Fibroblast of mammary gland (primary cell): ENCODE measurements at places on chromosomes 7 and 10.
A peak's percentile ranks its signal among the peaks of the same experiment; 100 is the strongest.

- DNase-seq, result no peak
These were observed 17.2 kb downstream of the VSTM2A start for GRCh38 chr7:54559401-54559800.

DNA sequence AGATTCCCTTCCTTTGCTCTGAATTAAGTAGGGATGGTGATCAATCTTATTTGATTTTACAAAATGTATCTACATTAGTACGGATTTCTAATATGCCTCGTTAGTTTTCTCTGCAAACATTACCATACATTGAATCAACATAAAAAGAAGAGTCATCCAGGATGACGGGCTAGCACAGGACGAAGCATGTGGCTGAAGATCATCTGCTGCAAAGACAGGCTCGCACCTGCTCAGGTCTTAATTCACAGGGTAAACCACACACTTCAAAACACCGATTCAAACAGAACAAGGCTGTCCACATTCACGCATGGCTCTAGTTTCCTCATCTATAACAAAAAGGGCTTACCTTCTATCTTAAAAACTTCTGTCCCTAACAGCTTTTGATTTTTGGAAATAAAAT, 323.0 kb downstream of the PARD3 start:
- DNase-seq, result no peak

GRCh38 chr10:124737221-124737620, 7.0 kb downstream of the FAM53B start:
- no peak for DNase-seq

GRCh38 chr10:74949843-74950765, 123.7 kb downstream of the KAT6B start:
- no peak for DNase-seq

GRCh38 chr10:77513781-77514331, 123.8 kb downstream of the KCNMA1 start:
- peak; percentile 80 for DNase-seq

DNA sequence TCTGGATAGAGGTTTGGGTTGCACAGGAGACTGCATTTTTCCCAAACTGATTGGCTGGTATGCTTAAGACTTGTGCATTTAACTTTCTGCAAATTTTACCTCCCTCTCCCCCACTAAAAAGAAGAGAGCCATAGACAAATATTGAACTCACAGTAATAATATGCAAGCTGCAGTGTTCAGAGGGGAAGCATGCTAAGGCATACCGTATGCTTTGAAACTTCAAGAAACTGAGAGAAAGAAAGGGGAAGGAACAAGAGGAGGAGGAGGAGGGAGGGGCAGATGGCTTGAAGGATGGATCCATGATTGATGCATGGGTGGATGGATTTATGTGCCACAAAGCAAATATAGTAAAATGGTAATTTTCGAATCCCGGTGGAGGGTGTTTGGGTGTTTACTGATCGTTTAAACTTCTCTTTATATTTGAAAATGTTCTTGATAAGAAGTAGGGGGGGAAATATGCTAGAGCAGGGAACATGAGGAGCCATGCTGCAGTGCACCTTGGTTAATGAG, 7.8 kb upstream of the KLF6 start:
- DNase-seq, result no peak

DNA sequence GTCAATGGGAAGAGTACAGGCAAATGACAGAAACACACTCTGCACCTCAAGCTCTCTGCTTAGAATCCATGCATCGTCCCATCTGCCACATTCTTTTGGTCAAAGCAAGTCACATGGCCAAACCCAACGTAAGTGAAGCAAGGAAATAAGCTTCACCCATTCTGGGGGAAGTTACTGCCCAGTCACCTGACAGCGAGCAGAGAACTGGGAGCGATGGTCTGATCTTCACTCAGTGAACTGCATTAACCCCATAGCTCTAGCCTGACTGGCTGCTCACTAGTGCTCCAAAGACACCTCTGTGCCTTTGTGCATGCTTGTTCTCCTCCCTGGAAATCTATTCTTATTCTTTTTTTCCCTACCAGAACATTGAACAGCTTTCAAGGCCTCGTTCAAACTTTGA, 89.9 kb downstream of the APBB1IP start:
- no peak for DNase-seq

DNA sequence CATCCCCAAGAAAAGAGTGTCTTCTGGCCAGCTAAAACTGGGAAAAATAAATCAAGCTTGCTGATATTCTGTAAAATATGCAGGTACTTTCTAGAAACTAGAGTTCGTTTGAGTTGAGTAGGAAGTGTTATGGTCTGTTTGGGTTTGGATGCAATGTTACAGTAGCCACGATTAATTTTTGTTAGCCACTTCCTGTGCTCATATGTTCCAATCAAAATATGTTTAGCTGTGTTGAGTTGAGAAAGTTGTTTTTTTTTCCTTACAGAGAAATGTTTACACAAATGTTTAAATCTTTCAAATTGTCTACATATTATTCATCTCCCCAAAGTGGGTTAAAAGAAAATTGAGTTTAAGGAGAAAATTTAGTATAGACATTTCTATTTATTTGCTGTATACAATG, 11.3 kb upstream of the LAMB1 start:
- no peak for DNase-seq

GRCh38 chr7:91347290-91347689, 83.1 kb downstream of the FZD1 start:
- DNase-seq, result peak; percentile 14

- DNase-seq, result no peak
These were observed 442.8 kb downstream of the NEBL start for GRCh38 chr10:20454331-20454730.

- peak; percentile 76 for DNase-seq
These were observed 203.0 kb downstream of the HIBADH start for GRCh38 chr7:27459731-27460053.

- no peak for DNase-seq
These were observed 47.0 kb upstream of the RPA3 start for GRCh38 chr7:7765422-7765821.

GRCh38 chr7:150417863-150418262, 32.6 kb upstream of the GIMAP8 start:
- no peak for DNase-seq

DNA sequence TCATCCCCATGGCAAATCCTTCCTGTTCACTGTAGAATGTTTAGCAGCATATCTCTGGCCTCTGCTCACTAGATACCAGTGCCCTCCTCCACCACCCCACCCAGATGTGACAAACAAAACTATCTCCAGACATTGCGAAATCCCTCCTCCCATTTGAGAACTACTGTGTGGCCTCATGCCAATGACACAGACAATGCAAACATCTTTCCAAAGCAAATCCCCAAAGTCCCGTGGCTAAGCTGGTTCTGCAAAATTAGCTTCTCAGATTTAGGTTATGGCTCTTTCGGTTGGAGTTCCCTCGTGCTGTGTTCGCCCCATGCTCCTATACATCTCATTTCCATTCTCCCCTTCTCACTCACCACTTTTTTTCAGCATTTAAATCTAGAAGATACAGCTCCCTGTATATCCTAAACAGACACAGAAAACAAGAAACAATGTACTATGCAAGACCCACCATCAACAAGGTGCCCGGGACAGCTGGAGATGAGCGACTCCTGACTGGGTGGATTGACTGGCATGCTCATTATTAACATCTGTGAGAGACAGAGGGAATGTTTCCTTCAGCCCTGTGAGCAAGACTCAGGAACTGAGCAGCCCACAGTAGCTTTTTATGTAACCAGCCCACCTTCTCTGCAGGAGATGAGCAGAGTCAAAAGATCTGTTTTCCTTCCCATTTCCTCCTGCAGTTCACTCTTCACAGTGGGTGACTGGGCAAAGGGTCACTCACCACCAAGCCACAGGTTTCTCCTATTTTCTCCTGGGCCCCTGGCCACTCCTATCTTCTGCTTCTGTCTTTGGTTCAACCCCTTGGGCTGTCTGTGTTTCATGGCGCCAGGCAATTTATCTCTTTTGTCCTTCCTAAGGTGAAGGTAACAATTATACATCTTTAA, 225.7 kb upstream of the AOAH start:
- peak; percentile 23 for DNase-seq

DNA sequence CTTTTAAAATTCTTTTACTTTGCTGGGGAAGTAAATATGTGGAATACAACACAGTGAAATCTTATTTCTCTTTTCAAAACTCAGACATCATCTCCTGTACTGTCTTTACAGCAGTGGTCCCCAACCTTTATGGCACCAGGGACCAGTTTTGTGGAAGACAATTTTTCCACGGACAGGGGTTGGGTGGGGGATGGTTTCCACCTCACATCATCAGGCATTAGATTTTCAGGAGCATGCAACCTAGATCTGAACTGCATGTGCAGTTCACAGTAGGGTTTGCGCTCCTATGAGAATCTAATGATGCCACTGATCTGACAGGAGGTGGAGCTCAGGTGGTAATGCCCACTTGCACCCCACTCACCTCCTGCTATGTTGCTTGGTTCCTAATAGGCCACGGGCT, 12.2 kb downstream of the TMEM60 start:
- DNase-seq, result no peak

DNA sequence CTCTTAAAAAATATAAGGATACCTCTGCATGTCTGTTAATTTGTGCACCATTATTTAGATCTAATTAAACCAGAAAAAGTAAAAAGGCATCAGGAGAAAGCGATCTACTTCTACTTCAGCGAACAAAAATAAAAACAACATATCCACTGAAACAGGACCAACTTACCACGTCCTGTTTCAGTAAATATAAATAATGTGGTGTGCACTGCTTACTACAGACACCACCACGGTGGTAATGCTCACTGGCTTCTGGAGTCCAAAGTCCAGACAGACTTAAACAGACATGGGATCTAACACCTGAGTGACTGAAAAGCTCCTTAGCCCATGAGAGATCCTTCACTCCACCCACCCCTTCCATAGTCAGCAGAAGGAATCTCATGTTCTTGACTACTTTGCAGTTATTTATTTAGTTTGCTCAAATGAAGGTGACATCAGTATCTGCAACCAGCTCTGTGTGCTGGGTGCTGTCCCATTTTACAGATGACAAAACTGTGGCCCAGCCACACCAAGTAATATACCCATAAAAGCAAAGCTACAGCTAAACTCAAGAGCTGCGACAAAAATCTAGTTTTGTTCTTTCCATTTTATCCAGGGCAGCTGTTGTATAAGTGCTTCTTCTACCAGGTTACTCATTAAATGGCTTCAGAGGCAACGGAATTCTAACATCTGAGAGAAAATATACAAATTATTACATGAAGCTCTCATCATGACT, 62.1 kb upstream of the NCAPG2 start:
- DNase-seq, result no peak

GRCh38 chr7:93008833-93009232, 108.9 kb downstream of the SAMD9 start:
- DNase-seq, result no peak

DNA sequence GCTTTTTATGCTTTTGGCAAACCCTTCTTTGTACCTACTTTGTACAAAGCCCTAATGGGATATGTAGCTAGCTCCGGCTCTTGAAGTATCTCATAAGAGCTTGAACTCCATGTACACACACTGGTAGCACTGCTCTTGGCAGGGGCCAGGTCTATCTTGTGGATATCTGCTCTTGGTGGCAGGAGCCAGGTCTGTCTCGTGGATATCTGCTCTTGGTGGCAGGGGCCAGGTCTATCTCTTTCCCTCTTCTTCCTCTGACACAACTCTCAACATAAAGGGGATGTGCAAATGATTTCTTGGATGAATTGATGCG, 91.9 kb downstream of the WNT2 start:
- DNase-seq, result no peak

DNA sequence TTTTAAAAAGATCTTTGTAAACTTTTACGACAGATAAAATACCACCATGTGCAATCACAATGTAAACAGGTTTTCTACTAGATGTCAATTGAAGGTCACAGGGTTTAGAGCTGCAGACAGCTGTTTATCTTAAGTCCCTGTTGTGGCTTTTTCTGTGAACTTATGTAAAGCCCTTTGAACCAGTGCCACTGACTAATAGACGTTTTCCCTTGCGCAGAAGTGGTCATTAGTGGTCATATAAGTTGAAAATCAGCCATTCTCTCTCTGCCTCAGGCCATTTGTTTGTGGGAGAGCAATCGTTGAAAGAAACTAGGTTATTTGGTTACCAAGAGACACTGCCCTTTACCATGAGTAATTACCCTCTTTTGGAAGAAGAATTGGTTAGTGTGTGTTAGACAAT, 23.9 kb downstream of the CACNB2 start:
- peak; percentile 98 for DNase-seq

GRCh38 chr10:95560278-95561176, 644 bp downstream of the SORBS1 start:
- peak; percentile 27 for DNase-seq

DNA sequence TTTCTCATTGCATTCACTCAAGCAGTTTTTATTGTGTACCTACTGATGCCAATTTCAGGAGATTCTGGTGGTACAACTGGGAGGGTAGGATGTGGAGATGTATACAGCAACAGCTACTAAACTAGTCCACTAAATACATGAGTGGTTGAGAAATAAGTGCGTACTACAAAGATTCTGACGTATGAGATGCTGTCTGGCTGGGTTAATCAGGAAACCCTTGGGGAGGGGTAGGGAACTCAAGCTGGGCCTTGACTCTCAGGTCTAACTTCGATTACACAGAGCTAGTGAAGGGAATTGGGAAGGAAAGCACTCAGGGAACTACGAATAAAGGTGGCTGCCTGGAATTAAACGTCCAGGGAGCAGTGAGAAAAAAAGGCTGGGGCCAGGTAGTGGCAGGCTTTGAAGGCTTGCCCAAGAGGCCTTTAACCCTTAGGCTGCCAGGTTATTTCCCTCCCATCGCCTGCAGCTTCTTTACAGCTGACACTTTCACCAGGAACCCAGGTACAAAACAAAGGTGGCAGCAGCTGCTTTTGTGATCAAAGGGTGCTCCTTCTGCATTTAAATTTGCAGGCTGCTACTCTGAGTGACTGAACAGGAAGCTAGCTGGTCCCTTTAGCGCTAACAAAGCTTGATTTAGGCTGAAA, 3.2 kb downstream of the MMS19 start:
- peak; percentile 86 for DNase-seq

- no peak for DNase-seq
These were observed 117.4 kb downstream of the HECW1 start for GRCh38 chr7:43229801-43230200.

DNA sequence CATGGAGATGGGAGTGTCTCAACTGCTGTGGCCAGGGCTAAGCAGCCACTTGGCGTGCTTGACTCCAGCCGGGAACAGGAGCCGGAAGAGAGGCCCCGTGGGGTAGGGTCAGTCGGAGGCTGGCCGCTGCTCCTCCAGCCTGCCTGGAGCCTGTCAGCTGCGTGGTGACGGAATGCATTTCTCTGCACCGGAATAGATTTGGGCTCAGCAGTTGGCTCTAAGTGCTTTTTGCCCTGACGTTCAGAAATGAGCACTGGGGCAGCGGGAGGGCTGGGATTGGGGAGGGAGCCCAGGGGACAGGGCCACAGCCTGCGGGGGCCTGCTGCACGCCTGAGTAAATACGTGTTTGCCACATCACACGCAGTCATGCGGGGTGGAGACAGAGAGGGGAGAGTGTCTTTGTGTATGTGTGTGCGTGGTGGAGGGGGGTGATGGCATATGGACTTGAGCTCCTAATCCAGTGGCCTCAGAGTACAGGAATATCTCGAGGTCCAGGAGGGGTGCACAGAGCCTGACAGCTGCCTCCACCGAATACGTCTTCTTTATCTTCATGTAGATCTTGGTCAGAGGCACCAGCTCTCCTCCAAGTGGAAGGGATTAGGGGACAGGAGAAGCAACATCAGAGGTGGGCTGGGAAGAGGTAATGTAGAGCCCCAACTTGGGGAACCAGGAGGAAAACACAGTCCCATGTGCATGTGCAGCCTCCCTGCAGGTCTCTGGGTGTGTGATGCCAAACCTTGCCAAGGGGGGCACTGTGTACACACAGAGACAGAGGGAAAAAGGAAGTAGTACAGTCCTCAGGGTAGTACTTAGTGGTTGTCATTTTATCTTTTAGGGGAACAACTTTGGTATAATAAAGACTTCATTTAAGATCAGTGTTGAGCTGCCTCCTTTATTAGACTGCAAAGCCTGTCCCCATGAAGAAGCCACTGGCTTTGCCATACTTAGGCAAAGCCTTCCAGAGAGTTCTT, 151.4 kb downstream of the CDH23 start:
- peak; percentile 27 for DNase-seq
